ENCODE measurements at places on chromosomes 13 and 19.

DNA sequence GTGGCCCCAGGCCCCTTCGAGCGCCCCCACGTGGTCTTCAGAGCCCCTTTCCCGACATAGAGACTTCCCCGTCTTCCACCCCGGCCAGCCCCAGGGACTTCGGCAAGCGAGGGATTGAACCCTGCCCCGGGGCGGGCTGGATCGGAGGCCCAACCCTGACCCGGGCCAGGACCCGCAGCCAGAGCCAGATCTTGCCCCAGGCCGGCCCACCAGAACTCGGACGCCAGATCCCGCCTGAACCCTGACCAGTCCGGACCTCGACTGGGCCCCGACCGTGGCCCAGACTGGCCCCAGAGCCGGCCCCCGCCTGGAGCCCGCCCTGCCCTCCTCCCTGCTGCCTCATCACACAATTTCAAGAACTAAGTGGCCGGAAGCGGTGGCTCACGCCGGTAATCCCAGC lies 253 bp upstream of the TPTE2 start:
- no peak for DNase-seq

DNA sequence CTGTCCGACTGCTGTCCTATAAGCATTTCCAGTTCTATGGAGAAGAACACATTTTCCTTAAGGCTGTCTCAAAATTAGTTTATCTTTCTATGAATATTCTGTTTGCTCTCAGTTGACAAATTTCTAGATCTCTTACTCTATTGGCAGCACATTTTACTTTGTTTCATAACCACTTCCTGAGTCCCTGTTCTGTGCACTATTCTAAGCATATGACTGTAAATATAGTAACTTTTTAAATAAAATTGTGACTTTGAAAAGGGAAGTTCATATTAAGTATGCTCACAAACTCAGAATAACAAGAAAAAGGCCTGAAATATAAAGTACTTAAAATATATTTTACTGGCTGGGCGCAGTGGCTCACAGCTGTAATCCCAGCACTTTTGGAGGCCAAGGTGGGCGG lies 56.5 kb upstream of the HTR2A start:
- no peak for DNase-seq

- no peak for DNase-seq
Measured at GRCh38 chr13:111873676-111874178, 193.2 kb upstream of the SOX1 start.

- DNase-seq: no peak
Measured at GRCh38 chr19:18833141-18833476, 1.4 kb downstream of the UPF1 start.

- DNase-seq: no peak
Measured at GRCh38 chr19:17121736-17122293, 46.2 kb downstream of the MYO9B start.

GRCh38 chr19:15074371-15074770 lies 7.6 kb upstream of the OR1I1 start:
- DNase-seq: no peak

GRCh38 chr13:45592758-45593157 lies 22.8 kb downstream of the ERICH6B start:
- DNase-seq: no peak

DNA sequence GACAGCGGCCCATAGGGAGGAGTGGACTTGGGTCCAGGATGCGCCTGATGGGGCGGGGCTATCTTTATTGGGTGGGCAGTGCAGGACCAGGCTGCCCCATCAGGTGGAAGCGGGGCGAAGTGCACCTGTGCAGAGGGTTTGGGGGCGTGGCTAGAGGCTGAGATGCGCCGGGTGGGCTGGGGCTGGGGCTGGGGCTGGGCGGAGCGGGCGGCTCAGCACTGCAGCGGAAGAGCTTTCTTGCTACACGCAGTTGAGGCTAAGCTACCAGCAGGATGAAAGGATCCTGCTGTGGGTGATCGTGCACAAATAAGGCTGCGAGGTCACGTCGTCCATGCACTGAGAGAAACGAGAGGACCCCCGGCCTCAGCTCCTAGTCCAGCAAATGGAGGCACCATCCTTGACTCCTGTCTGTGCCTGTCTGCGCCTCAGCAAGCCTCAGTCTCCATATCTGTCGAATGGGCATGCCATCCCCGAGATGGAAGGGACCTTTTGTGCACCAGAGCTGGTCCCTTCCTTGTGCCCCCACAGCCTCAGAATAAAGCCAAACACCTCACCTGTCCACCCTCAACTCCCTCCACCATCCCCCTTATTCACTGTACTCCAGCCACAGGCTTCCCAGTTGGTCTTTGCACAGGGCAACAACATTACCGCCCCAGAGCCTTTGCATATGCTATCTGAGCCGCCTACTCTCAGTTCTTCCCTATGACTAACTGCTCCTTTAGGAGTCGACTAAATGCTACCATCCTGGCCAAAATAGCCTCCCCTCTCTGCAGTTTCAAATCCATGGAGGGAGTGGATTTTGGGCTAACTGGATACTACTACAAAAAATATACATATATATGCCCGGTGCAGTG lies 21.0 kb upstream of the HOMER3 start:
- no peak for DNase-seq

DNA sequence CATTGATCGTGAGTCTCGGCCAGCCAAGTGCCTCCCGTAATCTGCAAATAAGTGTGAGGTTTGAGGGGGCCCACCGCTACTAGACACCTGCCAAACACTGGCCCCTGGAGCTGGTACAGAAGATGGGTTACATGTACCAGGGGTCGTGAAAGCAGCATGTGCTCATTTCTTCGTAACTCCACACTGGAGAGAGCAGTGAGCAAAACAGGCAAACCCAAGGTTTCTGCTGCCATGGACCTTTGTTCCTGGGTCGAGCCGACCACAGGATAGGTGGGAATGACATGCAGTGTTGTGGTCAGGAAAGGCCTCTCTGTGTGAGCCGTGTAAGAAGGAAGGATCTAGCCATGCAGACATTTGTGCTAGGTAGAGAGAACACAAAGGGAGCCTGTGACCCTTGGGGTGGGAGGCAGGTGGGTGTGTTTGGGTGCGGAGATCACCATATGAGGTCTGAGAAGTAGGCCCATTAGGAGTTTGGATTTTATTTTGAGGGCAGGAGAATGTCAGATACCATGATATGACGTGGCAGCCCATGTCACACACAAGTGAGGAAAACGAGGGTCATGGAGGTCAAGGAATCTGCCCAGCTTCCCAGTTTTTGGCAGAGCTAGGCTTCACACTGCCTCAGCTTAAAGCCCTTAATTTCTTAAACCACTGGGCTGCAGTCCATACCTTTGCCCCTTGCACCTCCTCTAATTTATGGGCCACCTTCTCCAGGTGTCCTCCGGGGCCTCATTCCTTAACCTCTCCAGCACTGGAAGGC lies 919 bp downstream of the GTF3A start:
- DNase-seq: no peak

DNA sequence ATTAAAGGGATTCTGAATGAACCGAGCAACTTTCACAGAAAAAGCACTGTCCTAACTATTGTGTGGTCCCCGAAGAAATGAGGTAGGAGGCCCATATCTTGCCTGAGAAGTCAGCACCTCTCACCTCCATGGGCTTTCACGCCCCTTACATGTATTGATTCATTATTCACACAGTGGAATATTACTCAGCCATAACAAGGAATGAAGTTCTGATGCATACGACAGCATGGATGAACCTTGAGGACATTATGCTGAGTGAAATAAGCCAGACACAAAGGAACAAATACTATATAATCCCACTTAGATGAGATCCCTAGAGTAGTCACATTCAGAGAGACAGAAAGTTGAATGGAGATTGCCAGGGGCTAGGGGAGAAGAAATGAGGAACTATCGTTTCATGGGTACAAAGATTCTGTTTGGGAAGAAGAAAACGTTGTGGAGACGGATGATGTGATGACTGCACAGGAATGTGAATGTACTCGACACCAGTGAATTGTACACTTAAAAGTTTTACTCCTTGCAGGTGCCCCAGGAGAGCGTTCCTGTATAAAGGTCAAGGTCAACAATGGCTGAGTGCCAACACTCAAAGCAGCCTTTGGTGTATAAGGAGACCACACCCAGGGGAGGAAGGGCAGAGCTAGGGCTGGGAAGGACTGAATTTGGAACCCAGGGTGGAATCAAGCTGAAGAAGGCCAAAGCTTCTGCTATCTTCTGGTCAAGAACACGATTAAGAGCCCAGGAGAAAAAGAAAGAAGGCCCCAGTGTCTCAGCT lies 22.5 kb downstream of the ZIC5 start:
- DNase-seq: no peak

GRCh38 chr13:34347784-34348573 lies 530.0 kb downstream of the RFC3 start:
- DNase-seq: no peak

DNA sequence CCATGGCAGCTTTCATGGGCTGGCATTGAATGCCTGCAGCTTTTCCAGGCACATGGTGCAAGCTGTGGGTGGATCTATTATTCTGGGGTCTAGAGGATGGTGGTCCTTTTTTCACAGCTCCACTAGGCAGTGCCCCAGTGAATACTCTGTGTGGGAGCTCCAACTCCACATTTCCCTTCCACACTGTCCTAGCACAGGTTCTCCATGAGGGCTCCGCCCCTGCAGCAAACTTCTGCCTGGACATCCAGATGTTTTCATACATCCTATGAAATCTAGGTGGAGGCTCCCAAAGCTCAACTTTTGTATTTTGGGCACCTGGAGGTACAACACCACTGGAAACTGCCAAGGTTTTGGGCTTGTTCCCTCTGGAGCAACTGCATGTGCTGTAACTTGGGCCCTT lies 450.6 kb downstream of the LMO7 start:
- DNase-seq: no peak

DNA sequence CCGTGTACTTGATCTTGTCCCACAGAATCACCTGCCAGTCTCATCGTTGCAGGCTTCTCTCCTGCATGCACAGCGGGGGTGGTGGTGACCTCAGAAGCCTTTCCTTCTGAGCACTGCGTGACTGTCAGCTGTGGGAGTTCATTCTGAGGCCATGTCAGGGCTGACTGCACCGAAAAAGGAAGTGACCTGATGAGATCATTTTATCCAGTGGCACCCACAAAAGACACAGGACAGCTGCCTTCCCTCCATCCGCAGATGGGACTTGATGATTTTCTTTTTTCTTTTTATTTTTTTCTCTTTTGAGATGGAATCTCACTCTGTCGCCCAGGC lies 89.7 kb downstream of the RAB20 start:
- DNase-seq: no peak

DNA sequence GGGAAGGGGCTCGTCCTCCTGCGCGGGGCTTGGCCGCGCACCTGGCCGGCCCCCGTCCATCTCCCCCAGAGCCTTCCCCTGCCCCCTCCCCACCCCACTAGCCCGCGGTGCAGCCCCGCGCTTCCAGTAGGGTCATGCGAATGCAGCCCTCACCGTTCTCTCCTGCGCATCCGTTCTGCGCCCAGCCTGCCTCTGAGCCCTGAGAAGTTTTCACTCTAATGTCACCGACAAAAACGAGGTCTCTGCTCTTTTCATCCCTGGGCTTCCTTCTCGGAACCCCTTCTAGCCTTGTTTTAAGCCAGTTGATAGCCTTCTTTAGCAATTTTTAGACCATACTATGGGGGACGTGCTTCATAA lies 97.4 kb downstream of the ATP8A2 start:
- no peak for DNase-seq

- DNase-seq: no peak
Measured at GRCh38 chr19:29677001-29677817, 11.9 kb downstream of the PLEKHF1 start.

DNA sequence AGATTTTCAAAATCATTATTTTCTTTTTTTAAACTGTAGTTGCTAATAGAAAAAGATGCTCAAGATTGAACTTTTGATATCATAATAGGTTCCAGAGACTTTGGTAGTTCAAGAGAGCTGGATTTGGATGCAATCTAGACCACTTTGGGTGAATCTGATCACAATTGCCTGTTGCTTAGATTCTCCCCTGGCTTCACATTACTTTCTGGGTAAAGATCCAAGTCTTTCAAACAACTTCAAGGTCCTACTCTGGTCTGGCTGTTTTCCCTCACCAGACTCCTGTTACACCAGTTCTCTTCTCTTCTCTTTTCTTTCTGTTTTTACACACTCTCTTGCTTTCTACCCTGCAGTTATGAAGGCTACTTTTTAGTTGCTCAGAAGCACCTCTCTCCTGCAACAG lies 7.4 kb upstream of the SPRY2 start:
- DNase-seq: no peak

DNA sequence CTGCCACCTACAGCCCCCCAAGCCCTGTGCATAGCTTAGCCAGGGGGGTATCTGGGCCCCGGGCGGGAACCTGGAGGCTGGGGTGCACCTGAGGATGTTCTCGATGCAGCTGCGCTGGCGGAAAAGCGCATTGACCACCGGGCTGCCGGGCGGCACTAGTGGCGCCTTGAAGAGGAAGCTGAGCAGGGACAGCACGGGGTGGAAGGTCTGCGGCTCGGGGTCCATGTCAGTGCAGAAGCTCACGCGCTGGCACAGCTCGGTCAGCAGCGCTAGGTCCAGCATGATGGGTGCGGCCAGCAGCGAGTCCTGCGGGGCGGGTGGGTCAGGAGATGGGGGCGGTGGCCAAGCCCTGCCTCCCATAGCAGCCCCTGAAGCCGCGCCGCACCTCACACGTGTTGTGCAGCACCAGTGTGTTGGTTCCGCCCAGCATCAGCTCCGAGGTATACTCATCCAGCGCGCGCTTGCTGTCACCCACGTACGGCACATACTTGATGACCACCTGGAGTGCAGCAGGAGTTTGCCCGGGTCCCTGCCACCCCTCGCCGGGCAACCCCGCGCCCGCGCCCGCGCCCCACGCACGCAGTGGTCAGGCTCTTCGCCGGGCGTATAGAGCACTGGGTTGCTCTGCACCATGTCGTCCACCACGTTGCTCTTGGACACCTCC lies 2.6 kb downstream of the ISYNA1 start:
- DNase-seq: no peak

DNA sequence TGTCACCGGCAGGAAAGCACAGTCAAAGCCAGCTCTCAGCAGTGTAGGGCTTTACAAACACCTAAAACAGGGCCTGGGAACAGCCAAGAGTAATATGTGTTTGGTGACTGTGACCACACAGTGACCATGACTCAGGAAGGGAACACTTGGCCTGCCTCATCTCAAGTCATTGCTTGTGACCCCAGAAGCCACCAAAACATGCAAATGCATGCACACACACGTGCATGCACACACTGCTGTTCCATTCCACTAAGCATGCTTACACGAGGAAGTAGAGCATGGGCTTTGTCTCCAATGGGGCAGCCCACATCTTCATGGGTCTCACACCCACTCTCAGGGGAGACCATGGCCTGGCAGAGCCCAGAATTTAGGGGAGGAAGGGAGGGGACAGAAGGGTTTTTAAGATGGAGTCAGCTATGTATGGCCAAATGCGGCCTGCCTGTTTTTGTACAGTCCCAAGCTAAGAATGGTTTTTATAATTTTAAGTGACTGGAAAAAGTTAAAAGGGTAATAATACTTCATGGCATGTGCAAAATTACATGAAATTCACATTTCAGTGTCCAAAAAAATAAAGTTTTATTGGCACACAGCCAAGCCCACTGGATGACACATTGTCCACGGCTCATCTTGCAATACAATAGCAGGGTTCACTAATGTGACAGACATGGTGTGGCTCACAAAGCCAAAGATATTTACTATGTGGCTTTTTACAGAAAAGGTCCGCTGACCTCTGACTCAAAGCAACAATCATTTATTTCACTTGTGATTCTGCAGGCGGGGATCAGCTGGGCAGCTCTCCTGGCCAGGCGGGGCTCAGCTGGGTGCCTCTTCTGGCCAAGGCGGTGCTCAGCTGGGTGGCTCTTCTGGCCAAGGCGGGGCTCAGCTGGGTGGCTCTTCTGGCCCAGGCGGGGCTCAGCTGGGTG lies 17.3 kb downstream of the ZFR2 start:
- no peak for DNase-seq

GRCh38 chr13:100347968-100348367 lies 240.6 kb downstream of the GGACT start:
- no peak for DNase-seq

GRCh38 chr13:99743094-99743493 lies 228.5 kb downstream of the ZIC5 start:
- no peak for DNase-seq

Measured in stimulated activated CD4-positive, alpha-beta T cell treated with anti-CD3 and anti-CD28 coated beads, Interleukin-1b, Interleukin-23, amount 100 ng/mL, for 24 hours (primary cell).